ENCODE measurements at places on chromosomes 12 and 14.

GRCh38 chr12:68235576-68235975 lies 10.0 kb upstream of the IL26 start:
- DNase-seq: no peak

DNA sequence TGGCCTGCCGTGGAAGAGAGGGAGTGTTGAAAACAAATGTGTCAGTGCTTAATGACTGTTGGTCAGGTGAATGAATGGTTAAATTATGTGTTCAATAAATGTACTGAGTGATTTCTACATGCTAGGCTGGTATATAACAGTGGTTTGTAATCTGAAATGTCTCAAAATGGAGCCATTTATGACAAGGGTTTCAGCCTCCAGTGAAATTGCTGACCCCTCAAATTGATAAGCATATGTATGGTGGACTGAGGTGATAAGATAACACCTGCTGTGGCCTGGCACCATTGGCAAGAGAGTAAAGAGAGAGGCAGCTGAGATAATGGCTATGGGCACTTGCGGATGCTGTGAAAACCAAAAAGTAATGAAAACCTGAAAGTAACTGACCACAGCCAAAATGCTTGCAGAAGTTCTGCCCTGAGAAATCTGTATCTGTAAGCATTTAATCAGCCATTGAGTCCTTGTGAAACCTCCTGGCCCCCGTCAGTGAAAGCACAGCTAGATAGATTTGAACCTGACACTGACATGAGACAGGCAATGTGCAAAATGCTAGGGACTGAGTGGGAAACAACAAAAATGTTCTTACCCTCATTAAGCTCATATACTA lies 1.4 kb upstream of the BCAT1 start:
- no peak for DNase-seq

DNA sequence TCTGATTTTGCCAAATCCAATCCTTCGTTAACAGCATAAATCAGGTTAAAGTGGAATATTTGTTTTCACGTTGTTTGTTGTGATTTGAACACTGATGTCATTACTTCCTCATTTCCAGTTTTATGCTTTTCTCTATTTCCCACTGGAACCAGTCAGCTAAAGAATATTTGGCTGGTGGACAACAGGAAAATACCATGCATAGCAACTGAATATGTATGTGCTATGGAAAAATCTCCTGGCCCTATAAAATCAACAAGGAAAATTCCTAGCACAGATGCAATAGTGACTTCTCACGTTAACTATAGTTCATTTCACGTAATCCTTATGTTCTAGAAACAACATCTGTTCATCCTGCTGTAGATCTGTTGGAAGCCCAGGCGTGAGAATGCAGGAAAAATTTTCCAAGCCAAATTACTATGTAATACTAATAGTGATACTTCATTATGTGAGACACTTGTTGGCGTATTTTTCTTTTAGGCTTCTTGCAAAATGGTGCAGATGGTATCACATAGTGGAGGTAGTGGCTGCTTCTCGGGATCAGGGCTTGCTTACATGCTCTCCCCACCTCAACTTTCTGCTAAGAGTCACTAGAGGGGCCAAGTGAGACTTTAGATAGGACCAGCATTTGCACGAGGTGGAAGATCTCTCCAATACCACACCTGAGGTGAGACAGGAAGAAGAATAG lies 86.3 kb upstream of the USP44 start:
- DNase-seq: peak; percentile 32

GRCh38 chr14:51351997-51352396 lies 112.0 kb downstream of the TMX1 start:
- DNase-seq: no peak

DNA sequence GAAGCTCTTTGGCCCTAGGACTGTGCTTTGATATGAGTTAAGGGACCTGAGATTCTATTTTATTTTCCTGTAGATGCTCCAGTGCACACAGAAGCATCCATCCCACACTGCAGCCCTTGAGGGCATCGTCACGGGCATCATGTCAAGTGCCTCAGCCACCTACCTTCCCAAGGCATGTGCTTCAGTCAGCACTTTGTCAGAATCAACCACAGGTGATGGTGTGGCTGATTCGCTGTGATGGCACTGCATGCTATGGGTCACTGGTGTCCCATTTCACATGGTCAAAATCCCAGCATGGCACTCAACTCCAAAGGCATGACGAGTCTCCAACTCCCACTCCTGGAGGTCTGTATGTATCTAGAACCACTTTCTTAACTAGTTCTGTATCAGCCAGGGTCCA lies 100.8 kb downstream of the AACS start:
- no peak for DNase-seq

DNA sequence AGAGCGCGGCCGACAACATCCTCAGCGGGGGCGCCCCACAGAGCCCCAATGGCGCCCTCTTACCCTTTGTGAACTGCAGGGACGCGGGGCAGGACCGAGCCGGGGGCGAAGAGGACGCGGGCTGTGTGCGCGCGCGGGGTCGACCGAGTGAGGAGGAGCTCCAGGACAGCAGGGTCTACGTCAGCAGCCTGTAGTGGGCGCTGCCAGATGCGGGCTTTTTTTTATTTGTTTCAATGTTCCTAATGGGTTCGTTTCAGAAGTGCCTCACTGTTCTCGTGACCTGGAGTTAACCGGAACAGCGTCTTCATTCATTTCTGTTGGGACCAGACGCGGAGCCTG lies 103.8 kb upstream of the FKBP4 start:
- no peak for DNase-seq

- no peak for DNase-seq
These were observed 396.7 kb upstream of the PDE3A start for GRCh38 chr12:19971361-19972280.

DNA sequence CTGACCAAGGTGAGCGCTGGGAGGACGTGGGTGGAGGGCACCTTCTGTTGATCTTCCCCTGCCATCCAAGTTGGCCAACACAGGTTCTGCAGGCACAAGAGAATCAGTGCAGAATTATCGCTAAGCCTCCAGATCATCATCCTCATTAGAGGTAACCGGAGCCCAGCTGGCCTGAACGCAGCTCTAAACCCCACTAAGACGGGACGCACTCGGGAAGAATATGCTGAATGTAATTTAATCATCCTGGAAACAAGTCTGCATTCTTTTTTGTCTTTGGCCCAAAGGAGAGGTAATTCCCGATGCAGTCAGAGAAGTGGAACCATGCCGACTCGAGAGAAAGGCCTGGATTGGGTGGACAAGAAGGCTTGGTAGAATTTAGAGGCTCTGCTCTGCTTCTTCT lies 111.0 kb upstream of the GSC start:
- no peak for DNase-seq

- no peak for DNase-seq
These were observed 134.2 kb downstream of the SMOC1 start for GRCh38 chr14:70013271-70013873.

DNA sequence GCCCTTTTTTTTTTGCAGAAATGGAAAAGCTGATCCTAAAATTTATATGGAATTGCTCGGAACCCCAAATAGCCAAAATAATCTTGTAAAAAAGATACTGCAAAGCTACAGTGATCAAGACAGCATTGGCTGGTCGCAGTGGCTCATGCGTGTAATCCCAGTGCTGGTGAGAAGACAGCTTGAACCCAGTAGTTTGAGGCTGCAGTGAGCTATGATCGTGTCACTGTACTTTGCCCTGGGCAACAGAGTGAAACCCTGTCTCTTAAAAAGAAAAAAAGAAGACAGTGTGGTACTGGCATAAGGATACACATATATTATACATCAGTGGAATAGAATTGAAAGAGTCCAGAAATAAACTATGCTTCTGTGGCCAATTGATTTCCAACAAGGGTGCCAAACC lies 5.4 kb downstream of the ITGB7 start:
- no peak for DNase-seq

GRCh38 chr12:77337362-77337761 lies 272.0 kb upstream of the E2F7 start:
- DNase-seq: no peak

DNA sequence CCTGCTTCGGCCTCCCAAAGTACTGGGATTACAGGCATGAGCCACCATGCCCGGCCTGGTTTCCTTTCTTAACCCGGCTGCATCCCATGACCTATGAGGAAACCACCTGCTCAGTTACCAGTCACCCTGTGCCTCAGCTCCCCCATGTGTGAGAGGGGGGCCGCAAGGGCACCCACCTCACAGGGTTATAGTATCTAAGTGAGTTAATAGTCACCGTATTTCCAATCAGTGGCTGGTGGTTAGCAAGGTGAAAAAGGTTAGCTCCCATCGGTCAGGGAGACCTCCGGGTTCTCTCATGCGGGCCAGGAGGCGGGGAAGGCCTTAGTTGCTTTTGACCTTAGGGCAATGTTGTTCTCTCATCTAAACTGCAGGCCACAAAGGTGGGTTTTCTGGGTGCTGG lies 6.7 kb downstream of the LRP1 start:
- no peak for DNase-seq

GRCh38 chr12:113174461-113175384 lies 10.6 kb downstream of the DDX54 start:
- peak; percentile 91 for DNase-seq

DNA sequence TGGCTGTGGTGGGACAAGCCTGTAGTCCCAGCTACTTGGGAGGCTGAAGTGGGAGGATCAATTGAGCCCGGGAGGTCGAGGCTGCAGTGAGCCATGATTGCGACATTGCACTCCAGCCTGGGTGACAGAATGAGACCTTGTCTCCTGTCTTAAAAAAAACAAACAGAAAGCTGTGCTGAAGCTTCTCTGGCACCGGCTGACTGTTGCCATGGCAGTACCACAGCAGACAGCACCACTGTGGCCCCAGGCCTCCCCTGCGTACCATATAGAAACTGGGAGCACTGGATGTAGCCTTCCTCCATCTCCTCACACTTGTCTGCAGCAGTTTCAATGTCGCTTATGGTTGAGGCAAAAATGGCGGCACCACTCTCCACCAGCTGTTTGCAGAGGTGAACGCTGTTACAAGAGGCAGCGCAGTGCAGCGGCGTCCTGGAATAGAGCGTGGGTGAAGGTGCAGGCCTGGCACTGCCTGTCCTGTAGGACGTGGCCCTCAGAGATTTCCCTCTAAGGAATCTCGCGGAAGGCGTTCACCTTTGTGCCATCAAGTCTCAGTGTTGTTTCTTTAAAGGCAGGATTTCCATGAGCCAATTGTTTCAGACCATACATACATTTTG lies 21.9 kb downstream of the ZFYVE21 start:
- DNase-seq: no peak

DNA sequence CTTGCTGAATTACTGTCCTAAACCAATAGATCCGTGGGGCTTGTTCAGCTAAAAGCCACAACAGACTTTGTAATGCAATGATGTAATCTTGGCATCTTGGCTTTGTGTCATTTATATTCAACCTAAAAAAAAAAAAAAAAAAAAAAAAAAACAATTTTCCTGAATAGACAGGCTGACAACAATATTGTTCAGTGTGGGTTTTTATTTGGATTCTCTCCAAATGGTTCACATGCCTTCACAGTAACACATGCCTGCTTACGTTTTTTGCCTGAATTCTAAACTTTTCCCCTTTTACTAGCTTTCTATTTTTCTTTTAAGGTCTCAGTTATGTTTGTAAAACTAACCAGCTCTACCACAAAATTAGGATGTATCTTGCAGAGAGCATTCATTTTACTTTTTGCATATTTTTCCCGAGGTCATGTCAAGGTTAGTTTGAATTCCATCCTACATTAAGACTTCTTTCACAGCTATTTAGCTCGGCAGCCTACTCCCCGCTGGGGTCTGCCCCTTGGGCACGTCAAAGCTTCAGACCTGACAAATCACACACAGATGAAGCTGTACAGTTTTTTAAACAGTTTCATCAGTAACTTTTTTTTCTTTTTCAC lies 213.7 kb upstream of the NPAS3 start:
- DNase-seq: peak; percentile 71

GRCh38 chr12:93427779-93428564 lies 13.8 kb downstream of the UBE2N start:
- DNase-seq: peak; percentile 52

DNA sequence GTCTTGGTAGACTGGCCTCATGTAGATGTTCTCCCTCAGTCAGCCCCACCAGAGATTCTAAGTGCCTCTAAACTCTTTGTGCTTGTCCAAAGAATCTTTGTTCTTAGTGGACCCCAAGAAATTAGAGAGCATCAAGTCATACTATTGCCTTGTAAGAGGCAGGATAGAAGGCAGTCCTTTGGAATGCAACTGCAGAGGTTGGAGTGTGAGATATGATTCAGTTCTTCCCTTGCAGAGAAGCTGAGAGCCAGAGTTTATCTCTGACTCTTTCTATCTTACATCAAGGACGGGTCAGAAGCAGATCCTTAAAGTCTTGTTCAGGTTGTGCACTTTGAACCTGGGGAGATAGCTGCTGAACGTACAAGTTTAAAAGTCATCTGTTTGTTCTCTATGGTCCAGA lies 21.1 kb downstream of the TMX1 start:
- no peak for DNase-seq

GRCh38 chr14:68145539-68145938 lies 326.0 kb downstream of the RAD51B start:
- no peak for DNase-seq

- no peak for DNase-seq
These were observed 2.4 kb upstream of the SRP54 start for GRCh38 chr14:34980337-34980900.

GRCh38 chr12:28390206-28390605 lies 199.9 kb downstream of the CCDC91 start:
- DNase-seq: no peak

DNA sequence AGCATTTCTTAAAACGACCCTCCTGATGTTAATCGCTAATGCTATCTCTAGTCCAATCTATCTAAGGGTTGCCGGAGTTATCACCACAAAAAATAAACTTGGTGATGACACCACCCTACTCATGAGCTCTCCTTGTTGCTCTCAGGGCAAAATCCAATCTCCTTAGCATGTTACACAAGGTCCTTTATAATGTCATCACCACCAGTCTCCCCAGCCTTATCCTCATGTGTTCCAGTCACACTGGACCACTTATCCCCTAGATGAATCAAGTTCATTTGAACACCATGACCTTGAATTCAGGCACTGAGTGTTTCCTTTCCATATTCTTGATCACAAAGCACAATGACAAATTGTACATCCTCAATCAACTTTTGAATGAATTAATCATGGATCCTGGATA lies 19.0 kb upstream of the DRAM1 start:
- no peak for DNase-seq

DNA sequence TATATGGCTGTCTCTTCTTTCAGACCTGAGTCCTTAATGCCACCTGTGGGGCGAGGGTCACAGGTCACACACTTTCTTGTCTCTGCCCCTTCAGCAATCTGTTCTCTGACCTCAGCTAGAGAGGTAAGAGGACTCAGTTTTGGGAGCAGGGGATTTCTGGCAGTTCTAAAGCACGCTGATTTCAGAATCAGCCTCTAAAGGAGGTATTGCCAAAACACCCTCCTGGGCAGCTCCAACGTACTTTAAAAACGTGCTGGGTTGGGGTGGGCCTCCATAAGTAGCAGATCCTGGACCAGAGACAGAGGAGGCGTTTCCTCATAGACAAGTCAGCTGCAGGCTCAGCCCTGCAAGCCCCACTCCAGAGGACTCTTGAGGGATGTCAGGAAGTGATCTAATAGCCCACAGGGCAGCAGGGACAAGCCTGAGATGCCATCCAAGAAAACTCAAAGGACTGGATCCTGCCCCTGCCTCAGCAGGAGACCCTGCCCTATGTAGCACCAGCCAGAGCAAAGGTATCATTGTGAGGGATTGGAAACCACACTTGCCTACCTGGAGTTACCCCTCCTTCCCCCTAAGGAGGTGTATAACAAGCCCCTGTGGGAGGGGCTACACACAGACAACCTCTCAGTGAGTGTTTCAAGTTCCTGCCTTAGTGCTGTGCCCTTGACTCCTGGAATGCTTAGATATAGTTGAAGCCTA lies 8.5 kb downstream of the CTDSP2 start:
- DNase-seq: peak; percentile 64

GRCh38 chr14:93914278-93914677 lies 12.9 kb upstream of the FAM181A start:
- DNase-seq: no peak

GRCh38 chr12:100715976-100716944 lies 78.3 kb upstream of the ANO4 start:
- no peak for DNase-seq

All from GM03348 (cell line).